ENCODE measurements at places on chromosomes 2 and 18.

GRCh38 chr18:4450065-4450658 lies 4.9 kb downstream of the DLGAP1 start:
- no peak for DNase-seq

- no peak for DNase-seq
Measured at GRCh38 chr2:133293544-133294353, 274.5 kb downstream of the NCKAP5 start.

DNA sequence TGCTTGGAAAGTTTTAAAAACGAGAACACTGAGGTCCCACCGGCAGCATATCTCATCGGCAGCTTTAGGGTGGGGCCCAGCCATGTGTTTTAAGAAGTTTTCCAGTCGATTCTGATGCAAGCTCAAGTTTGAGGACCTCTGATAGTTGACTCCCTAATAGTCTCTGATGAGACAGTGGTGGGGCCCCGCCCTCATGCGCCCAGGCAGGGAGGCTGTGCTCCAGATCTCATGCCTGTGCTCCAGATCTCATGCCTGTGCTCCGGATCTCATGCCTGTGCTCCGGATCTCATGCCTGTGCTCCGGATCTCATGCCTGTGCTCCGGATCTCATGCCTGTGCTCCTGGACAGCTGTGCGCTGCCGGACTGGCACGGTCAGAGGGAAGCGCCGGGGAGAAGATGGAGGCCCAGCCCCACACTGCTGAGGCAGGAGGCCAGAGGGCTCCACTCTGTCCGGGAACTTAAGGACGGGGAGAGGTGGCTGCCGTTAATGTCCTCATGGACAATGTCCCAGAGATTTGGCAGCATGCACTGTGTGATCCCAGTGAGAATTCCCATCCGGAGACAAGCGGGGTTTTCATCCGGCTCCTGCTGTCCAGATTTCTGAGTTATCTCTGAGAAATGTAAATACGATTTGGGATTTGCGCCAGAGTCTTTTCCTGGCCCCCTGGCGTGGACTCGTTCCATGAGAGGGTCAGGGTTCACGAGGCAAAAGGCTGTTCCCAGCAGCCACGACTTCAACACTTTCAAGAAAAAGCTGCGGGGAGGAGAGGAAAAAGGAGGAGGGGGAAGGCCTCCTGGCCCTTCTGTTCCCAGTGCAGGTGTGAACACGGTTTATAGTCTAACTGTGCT lies 9.4 kb upstream of the COLEC11 start:
- DNase-seq: no peak

DNA sequence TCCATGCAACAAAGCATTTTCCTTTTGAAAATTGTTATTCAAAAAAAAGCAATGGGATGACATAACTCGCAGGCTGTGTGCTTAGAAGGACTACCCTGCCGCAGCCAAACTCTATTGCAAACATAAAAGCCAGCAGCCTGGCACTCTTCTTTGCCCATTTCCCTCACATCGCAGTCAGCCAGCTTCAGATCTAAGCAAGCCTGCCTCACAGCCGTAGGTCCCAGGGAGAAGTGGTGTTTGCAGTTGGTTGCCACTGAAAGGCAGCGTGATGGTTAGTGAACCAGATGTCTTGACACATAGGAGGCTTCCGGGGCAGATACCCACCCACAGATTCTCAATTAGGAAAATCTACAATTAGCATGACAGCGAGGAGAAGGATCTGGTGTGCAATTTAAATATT lies 655.2 kb downstream of the RNF144A start:
- no peak for DNase-seq

GRCh38 chr18:33729556-33729955 lies 151.5 kb downstream of the ASXL3 start:
- DNase-seq: no peak

- no peak for DNase-seq
Measured at GRCh38 chr18:46273861-46274260, 169.7 kb downstream of the HAUS1 start.

DNA sequence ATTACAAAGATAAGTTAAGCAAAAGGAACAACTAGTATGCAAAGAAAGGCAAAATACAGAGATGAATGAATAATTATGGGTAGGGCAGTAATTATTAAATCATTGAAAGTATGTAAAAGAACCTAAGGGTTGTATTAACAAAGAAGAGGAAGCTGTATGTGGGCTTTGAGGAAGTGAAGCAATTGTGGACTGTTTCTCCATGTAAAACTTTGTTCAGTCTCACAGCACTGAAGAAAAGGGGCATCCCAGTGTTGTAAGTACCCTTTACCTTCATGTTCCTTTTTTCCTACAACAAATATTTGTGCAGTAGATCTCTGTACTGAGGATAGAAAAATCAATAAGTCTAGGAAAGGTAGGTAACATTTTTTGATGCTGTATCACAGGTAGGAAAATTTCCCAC lies 388.7 kb upstream of the NRP2 start:
- peak; percentile 79 for DNase-seq
